Coronary artery (tissue), 2 donors: ENCODE measurements at places on chromosomes 1 and 21.

DNA sequence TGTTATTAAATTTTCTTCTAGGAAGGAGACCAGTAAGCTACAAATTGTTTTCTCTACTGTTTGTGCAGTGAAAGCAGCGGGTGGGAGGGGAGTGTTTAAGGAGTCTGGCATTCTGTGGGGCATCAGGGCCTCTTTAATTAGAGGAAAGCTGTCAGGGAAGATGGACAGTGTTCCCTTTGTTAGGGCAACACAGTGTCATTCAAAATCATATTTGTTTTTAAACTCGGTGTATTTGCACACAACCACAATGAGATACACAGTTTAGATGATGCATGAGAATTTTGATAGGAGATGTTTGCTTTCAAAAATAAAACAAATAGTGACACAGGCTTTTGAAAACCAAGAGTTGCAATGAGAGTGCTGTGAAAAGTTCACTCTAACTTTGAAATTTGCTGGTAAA lies 15.1 kb upstream of the ST6GALNAC3 start:
- DNase-seq: no peak

DNA sequence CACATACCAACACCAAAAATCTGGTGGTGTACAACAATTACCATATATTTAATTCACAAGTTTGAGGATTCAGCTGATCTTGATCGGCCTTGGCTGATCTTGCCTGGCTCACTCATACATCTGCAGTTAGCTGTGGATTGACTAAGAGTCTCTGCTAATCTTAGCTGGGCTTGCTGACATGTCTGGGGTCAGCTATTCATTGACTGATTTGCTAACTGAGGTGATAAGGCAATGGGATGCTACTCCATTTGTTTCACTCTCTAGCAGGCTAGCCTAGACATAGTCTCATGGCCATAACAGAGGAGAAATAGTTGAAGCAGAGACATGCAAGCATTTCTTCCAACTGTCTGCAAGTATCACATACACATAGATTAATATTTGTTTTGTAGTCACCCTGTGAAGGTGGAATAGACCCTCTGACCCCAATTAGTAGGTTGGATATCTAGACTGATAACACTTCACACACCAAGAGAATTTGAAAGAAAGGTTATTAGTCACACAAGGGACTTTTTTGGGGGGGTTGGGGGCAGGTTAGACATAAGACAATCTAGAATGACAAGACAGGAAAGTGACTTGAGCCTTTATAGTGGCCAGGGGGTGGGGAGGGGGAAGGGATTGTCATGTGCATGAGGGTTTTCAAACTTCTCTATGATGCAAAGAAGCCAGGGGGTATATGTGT lies 142.3 kb downstream of the BARHL2 start:
- no peak for DNase-seq

- DNase-seq: no peak
Measured at GRCh38 chr1:42005530-42005929, 86.8 kb upstream of the HIVEP3 start.

DNA sequence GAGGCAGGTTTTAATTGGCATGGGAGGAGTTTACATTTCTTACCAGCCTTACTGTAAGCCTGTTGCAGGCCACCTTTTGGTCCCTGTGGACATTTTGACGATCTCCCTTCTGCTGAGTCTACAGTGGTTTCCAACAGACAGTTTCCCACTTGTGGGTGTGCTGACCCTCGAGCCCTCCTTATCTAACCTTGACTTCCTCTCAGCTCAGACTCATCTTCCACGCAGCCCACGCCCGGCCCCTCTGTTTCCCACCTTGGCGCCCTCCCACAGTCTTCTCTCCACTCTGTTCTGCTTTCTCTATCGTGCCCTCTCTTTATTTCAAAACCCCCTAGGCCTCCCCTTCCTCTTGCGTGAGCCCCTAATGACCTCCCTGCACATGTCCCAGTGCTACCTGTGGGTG lies 6.1 kb upstream of the ARL8A start:
- no peak for DNase-seq

GRCh38 chr1:54742282-54742681 lies 22.0 kb downstream of the PARS2 start:
- no peak for DNase-seq

DNA sequence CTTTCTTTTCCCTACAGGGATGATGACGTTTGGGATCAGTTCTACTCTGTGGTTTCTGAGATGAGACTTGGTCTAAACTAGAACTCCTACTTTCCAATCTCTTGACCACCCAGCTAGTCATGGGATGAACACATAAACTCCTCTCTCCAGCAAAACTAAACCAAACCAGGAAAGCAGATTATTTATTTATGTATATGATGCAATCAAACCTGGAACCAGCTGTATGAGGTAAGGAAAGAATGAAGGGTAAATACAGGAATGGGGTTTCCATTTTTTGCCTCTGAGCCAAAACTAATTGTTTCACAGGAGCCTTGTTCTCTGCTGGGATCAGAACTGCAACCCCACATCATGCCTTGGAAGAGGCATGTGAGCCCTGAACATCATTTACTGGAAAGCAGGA lies 3.3 kb upstream of the AGT start:
- no peak for DNase-seq

DNA sequence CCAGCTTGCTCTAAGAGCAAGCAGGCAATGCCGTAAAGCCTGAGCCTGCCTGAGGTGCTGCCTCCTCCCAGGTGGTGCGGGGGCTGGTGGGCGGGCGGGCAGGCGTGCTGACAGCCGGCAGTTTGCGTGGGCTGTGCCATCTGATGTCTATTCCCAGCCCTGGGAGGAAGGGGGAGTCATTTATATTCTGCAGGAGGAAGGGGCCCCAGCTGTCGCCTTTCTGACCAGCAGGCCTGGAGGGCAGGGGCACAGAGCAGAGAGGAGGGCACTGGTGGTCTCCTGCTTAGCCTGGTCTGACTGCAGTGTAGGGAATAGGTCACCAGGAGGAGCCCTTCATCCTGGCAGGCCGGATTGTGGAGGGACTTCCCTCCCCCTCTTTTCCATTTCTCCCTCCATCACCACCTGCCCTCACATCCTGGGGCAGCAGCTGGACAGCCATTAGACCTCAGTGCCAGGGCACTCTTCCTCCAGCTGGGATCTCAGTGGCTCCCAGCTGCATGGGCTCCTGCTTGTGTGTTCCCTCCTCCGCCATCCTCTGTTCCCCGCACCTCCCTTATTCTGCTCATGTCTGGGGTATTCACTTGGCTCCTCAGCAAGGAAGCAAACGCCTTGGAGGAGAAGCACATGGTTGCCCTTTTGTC lies 4.4 kb downstream of the CYB561D1 start:
- no peak for DNase-seq

DNA sequence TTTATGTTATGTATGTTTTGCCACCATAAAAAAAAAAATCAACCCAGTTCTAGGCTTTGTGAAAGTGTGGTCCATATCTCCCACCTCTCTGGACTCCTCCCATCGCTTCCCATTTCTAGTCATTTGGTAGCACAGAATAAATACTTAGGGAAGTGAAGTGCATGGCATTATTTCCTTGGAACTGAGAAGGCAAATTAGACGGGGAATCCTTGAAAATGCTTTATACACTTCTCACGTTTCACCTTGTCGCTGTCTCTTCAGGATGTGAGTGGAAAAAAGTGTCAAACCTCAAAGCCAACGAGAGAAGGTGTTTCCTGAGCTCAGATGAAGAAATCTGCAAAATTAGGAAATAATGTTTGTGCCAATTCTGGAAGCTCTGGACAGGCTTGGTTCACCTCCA lies 209.9 kb downstream of the ATG4C start:
- DNase-seq: no peak

DNA sequence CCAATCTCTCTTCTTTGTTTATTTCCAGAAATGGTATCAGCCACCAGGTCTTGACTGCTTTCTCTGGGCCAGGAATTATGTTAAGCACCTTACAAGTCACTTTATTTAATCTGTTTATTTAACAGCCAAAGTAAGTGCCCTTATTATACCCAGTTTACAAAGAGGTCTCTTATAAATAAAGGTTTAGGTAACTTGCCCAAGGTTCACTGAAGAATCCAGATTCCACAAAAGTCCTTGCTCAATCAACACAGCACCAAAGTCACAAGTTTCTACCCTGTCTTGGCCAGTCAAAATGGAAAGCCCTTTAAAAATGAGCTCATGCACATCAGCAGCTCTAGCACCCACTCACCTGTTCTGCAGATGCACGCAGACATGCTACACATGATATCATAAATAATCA lies 28.0 kb upstream of the ATP1A1 start:
- no peak for DNase-seq

DNA sequence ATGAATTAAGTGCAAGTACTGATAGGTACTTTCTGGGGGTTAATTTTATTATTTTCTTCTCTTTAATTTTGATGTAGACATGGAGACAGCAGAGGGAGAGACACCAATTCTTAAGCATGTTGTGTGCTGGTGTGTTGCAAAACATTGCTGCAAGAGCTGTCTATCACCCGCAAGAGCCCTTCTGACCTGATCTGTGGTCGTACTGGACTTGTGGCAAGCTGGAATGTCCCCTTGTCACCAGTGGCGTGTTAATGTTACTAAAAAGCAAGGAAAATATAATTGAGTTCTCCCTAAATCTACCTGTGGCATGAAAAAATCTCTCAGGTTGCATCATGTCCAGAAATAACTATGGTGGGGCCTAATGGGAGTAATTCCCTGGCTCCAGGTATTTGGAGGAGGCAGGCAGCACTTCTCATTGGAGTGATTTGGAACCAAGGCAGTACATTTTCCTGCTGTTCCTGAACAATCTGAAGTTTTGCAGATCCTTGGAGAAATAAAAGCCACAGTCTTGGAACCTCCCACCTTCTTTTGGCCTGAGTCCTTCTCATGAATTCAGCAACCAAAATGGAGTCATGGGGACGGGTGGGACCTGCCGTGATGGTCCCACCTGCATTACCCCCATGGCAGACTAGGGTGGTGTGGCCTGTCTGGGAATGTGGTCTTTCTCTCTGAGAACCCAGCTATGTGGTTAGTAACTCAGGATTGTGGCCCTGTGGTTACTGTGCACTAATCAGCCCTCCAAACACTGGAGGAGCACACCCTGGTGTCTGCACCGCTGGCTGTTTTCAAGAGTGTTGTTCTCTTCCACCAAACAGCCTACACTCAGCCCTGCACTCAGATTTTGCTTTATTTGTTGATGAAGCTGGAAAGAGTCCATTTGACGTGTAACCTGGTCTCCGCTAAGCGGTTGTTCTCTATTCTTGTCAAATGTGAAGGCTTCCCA lies 57.4 kb downstream of the GALNT2 start:
- no peak for DNase-seq

- no peak for DNase-seq
Measured at GRCh38 chr1:150429805-150430204, 57.4 kb upstream of the TARS2 start.

DNA sequence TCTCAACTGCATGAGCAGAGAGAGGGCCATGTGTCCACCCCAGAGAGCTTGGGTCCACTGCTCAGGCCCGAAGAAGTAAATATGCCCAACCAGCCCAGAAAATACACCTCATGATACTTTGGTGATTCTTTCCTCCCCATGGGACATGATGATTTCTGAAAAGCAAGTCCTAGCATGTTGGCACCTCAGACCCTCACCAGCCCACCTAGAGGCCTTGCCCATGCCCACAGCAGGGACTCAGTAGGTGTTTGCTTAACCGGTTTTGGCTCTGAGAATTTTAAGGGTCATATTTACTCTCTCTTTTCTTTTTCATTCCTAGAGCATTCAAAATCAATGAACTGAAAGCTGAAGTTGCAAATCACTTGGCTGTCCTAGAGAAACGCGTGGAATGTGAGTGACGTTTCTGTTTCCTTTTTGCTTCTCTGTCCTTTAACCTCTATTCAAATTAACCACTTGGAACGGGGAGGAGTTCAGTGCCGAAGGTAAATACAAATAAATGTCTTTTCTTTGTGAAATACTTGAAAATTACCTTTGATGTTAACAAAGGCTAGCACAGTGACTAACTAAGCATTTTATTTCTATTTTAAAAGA lies 79.7 kb downstream of the PDE9A start:
- no peak for DNase-seq

- DNase-seq: no peak
Measured at GRCh38 chr1:179779645-179780272, 36.7 kb downstream of the FAM163A start.

DNA sequence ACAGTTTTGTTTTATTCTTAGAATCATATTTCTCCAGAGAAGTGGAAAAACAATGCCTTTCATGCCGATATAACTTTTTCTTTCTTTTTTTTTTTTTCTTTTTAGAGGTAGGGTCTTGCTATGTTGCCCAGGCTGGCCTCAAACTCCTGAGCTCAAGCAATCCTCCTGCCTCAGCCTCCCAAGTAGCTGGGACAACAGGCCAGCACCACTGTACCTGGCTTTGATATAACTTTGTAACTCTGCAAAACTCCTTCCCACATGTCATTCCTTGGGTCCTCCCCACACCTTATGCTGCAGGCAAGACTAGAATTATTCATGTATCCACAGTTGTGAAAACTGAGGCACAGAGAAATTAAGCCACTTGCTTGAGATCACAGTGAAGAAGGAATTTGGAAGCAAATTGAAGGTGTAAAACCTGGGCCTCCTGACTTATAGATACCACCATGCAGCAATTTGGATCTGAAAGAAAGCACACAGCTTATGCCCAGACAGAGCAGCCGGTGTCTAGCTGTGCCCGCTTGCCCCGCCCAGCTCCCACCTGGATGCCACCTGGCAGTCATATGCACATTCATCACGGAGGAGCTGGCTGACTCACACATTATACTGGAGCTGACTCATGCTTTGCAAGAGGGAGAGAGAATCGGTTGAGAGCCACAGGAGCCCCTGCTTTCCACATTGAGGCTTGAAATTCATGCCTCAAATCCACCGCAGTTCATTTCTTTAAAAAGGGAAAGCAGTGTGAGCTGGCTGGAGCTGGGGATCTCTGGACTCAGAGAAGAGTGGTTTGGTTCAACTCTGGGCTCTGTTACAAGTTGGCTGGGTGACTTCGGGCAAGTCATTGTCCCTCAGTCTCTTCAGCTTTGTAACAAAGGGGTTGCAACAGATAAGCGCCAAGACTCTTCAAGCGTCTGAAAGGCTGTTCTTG lies 8.3 kb upstream of the SLC2A1 start:
- no peak for DNase-seq

DNA sequence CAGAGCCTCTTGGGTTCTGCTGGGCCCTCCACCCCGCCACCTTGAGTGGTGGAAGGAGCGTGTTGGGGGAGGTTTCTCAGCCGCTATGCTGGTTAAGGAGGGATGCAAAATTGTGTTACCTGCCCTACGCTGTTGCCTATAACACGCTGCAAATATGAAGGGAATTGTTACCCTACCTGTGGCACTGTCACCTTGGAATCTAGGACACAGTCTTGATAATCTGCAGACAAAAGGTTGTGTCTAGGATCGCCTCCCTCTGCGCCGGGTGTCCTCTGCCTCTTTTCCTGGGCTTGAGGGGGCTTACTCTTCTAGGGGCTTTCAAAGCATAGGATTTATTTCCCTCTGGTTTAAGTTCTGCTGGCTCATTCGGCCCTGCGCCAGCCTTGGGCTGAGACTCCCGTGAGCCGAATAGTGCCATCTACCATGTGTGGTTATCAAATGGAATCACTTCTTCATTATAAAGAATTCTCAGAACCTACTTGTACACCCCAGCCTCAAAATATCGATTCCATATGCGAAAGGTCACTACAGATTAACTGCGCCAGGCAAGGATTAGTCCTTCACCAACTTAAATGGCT lies 697 bp downstream of the SLC22A15 start:
- no peak for DNase-seq
